ENCODE measurements at places on chromosomes 12 and 14. TPM values are rescaled to one million over a fixed set of nuclear protein-coding genes. Genes with fewer than 3 reads are reported as not detected.

Gene PGF
- 3.2 TPM for polyA plus RNA-seq

Gene ZFHX2
- 0.55 TPM for polyA plus RNA-seq

Gene SLCO1B1
- not detected for polyA plus RNA-seq

Gene CHMP4A
- polyA plus RNA-seq: 95.1 TPM

Gene CD163L1
- 1.2 TPM for polyA plus RNA-seq

Gene AJUBA
- polyA plus RNA-seq: 0.45 TPM

Gene AMDHD1
- polyA plus RNA-seq: 0.61 TPM

Gene SYNDIG1L
- polyA plus RNA-seq: not detected

Gene GYS2
- polyA plus RNA-seq: not detected

Gene SOX5
- polyA plus RNA-seq: 1.3 TPM

Gene TM9SF1
- polyA plus RNA-seq: 37.7 TPM

Measured in small intestine (tissue), 16 donors.